NCI-H69 (cell line): ENCODE measurements at places on chromosomes 1 and 21.
A peak's percentile ranks its signal among the peaks of the same experiment; 100 is the strongest.

DNA sequence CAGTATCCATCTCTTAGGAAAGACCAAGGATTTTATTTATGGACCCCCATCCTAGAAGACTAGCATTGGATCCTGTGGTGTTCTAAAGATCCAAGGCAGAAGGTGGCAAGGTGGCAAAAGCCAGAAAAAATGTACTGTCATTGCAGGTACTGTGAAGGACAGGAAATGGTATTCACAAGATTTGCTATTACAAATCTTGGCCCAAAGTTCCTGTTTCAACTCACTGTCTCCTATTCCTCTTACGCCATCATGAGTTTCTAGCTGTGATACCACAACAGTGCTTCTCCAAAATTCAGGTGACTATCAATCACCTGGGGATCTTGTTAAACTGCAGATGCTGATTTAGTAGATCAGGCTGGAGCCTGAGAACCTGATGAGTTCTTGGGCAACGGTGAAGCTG lies 21.4 kb downstream of the ACP6 start:
- no peak for DNase-seq

DNA sequence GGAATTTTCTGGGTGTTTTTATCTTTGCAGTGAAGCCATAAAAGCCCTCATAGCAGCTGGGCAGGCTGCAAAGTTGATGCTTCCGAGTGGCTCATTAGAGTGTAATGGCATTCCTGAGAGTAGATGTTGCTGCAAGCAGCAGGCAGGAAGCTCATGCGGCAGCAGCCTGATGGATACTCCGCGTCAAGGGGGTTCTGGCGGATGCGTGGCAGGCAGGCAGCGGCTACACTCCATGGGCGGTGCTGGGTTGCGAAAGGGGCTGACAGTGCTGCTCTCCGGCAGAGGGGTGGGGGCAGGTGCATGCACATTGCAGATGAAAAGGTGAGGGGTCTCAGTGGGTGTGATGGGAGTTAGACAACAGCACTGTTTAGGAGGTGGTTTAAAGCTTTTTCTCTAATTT lies 93.2 kb upstream of the AJAP1 start:
- DNase-seq, result no peak

GRCh38 chr1:56267611-56268010 lies 311.8 kb downstream of the PLPP3 start:
- no peak for DNase-seq

DNA sequence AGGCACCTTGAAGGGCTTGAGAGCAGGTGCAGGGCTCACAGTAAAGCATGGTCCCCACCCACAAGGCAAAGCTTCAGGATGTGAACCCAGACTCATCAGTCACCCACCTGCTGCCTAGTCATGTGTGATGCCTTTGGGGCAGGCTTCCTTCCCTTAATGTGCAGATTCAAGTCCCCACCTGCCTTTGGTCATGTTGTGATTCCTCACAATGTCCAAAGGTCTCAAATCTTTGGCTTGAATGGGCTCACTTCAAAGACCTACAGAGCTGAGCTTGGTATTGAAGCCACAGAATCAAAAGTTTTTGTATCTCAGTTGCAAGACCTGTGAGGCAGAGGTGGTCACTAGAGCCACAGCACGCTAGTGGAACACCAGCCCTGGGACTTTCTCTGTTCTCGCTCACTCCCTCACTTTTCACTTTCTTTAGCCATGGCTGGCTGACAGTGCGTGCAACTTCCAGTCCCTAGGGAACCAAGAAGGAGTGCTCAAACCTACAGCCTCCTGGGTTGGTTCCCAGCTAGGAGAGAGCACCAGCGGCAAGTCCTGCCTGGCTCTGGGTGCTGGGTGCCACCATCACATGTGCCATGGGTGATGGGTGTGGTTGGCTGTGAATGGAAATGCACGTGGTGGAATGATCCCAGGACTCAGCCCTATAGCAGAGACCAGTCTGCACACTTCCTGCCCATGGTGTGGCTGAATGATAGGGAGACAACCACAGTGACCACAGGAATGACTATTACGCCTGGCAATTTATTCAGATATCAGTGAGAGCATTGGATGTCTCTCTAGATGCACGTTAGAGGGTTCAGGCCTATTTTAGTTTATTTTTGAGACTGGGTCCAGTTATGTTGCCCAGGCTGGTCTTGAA lies 26.4 kb upstream of the CLIC6 start:
- peak; percentile 50 for DNase-seq

DNA sequence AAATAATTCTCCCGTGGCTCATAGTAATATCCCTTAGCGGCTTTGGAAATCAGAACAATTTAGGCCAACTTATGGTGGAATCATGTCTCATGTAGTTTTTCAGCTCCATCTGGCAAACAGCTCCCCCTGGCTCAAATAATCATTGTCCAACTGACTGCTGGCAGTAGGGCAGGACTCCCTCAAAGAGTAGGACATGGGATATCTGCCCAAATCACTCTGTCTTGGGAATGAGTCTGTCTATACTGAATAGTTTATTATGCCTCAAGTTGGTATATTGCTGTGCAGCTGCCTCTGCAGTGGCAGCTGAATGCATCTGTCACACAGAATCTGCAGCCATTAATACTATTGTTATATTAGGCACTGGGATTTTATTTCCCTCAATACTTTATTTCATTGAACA lies 255.7 kb downstream of the COL11A1 start:
- no peak for DNase-seq

DNA sequence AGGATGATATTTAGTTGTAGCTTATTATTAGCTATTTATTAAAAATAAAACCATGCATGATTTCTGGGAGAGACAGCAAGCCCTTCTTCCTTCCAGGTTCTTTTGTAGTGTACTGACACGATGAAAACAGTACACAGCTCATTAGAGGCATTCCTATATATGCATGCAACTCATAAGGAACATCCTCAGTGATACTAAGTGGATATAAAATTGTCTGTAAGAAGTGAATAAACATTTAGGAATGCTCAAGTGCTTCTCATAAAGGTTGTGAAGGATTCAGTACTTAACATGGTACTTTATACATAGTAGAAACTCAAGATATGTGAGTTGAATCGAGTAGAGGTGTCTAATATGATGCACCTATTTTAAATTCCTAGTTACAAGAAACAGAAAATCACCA lies 287.7 kb downstream of the SDCCAG8 start:
- no peak for DNase-seq

DNA sequence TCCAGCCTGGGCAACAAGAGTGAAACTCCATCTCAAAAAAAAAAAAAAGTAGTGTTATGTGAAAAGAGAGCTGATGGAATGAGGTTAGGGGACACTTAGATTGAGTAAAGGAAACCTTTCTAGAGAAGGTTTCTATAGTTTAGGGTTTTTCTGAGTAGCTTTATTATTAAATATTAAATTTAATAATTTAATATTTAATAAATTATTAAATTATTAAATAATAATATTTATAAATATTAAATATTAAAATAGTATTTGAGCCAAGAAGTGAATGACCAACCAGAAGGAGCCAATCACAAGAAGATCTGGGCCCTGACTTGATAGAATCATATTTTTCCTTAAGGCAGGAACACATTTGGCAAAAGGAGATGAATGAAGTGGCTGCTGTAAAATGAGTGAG lies 50.7 kb downstream of the ALG6 start:
- no peak for DNase-seq

GRCh38 chr1:38781872-38782617 lies 77.5 kb downstream of the RRAGC start:
- no peak for DNase-seq

- DNase-seq, result peak; percentile 17
These were observed 25.0 kb downstream of the CD244 start for GRCh38 chr1:160837558-160838205.

GRCh38 chr1:45974541-45975269 lies 157.7 kb downstream of the PIK3R3 start:
- DNase-seq, result peak; percentile 89

DNA sequence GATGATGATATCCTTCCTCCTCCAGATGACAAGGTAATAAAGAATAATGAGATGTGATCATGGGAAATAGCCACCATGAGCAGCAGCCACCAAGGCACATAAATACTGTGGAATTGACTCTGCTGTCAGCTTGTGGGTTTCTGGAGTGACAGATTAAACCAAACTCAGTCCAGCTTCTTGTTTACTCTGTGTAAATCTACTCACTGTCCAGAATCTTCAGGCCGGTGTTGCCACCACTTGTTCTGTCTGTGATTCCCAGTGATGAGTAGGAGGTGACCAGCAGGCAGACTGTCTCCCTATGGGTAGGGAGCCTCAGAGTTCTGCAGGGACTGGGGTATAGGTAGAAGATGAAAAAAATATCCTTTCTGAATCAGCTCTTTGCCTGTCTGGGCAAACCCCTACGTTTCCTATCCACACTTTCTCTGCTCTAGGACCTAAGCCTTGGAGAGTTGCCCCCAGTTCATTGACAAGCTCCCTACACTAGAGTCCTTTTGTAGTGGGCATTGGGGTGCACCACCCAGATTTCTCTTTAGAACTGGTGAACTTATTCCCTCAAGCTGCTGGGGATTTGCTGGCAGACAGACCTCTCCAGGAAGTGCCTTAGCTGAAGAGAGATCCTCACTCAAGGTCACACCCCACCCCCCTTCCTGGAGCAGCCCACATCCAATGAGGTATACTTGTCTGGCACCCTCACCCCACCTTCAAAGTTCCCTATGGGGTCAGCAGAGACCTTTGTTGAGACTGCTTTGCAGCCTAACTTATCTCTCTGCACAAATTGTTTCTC lies 47.6 kb downstream of the ATP1A1 start:
- no peak for DNase-seq

DNA sequence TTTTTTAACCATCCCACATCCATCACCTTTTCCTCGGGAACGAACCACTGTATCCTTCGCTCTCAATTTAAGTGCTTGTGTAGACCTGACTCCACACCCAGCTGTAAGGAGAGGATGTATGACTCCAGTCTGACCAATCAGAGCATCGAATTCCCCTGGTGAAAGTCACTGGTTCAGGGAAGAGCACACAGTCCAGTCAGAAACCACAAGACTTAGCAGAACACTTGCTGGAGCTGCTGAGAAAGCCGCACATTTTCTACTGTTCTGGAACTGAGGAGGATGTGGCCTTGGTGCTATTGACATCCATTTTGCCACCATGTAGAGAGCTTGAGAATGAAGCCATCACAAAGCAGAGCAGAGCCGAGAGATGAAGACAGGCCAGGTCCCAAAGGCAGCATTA lies 59.9 kb upstream of the CNN3 start:
- no peak for DNase-seq

DNA sequence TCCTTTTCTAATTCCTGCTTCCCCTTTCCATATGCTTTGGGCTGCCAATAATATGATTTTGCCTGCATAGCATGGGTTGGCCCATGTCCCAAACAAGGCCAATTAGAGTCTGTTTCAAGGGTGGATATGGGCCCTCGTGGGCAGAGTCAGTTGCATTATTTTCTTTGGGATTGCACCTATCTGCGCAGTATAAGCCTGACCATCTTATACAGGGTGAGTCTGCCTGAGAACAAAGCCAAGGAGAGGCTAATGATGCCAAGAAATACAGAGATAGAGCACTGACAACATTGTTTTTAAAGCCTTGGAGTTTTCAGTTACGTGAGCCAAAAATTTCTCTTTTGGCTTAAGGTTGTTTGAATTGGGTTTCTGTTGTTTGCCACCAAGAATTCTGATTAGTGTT lies 18.6 kb downstream of the OVAAL start:
- no peak for DNase-seq
